ENCODE measurements at places on chromosomes 2 and 18.

DNA sequence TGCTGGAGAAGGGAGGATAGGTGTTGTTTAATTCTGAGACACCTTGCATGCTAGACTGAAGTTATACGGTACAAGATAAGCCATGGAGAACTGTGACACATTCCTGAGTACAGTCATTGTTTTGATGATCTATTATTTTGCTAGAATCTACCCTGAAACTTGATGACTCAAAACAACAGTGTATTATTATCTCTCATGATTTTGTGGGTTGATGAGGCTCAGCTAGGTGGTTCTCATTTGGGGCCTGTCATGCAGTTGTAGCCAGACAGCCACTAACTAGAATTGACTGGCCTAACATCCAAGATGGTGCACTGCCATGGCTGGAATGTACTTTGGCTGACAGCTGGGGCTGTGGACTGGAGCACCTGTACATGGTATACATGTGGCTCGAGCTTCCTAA is 5.4 kb upstream of the IL1R1 start:
- DNase-seq = no peak

DNA sequence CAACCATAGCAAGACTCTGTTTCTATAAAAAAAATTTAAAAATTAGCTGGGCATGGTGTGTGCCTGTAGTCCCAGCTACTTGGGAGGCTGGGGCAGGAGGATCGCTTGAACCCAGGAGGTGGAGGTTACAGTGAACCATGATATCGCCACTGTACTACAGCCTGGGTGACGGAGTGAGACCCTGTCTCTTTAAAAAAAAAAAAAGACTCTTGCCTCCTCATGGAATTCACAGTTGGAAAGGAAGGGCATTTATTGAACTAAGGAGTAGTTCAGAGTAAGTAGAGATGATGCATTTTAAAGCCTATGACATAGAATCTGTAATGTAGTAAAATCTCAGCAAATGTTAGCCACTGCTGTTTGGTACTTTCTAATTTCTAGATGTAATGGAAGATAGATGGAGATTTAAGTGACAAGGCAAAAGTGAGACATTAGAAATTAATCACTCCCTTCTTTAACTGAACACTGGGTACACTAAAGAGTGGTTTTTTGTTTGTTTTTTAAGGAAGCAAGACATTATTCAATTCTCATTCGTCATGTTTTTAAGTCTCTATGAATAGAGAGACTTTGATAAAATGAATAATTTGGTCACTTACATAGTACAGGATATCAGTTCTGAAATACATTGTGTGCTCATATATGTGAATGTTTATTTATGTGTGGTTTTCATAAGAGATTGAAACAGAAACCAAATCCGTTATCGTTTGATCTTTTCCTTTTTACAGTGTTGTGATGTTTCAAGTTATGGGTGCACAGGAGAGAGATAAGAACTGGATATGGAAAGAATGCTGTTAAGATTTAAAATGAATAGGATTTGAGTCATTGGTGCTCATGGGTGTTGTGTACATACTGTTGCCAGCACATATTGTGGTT is 186.1 kb upstream of the STON1 start:
- no peak for DNase-seq

DNA sequence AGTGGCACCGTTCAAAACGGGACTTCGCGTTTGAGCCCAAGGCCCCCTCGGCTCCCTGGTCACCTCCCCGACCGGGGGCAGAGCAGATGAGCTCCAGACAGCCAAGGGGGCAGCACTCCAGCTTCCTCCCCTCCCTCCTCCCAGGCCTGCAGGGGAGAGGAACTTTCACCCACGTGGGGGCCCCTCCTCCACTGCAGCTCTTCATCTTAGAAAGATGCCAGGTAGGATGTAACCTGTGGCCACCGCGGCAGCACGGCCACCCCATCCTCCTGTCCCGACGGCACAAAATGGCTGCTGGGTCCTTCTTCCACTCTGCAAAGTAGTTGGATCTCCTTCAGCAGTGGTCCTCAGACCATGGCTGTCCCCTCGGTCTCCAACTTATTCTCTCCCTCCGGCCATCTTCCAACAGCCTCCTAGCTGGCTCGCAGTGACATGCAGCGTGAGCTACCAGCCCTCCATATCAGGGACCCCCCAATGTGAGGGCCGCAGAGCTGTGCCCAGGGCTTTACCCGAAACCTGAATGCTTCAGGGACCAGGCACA is 94.5 kb upstream of the ID2 start:
- no peak for DNase-seq

- no peak for DNase-seq
Measured at GRCh38 chr18:28036488-28036887, 140.4 kb downstream of the CDH2 start.

GRCh38 chr2:196939371-196939770 is 12.9 kb upstream of the PGAP1 start:
- DNase-seq = no peak

Measured in T-helper 9 cell (primary cell).